Activated naive CD4-positive, alpha-beta T cell treated with anti-CD3 and anti-CD28 coated beads for 36 hours (primary cell): ENCODE measurements at places on chromosomes 1 and 21. TPM values are rescaled to one million over a fixed set of nuclear protein-coding genes. Genes with fewer than 3 reads are reported as not detected.

The IVL gene
- total RNA-seq = not detected

The CHRM3 gene
- total RNA-seq = 0.02 TPM

The EIF2D gene
- 116 TPM for total RNA-seq

The PTGS2 gene
- 2.0 TPM for total RNA-seq

GRCh38 chr21:42542596-42542995 lies 28.9 kb downstream of the SLC37A1 start:
- no peak for DNase-seq

DNA sequence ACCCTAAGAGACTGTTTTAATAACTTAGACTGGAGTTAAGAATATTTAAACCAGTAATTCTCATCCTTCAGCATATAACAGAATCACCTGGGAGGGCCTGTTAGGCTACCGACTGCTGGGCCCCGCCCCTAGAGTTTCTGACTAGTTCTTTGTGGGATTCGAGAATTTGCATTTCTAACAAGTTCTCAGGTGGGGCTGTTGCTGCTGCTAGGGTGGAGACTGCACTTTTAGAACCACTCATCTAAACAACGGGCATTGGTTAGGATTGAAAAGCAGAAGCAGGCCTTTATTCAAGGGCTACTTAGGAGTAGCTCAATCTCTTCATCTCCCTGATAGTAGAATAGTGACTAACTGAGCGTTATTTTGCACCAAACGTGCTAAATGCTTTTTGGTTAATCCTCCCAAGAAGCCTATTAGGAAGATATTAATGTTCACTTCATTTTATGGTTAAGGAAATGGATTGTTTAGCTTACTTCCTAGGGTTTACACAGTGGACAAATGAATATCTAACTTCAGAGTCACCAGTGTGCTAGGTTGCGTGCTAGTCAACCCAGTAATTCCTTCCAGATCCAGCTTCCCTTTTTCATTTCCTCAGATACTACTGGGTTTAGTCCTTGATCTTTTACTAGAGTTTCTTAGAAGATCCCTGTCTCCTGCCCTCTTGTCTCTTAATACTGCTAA lies 31.1 kb upstream of the UAP1 start:
- no peak for DNase-seq
